Stimulated activated CD8-positive, alpha-beta memory T cell treated with anti-CD3 and anti-CD28 coated beads, Interleukin-2, amount 100 ng/mL, for 1 hour (primary cell): ENCODE measurements at places on chromosomes 2 and 18.

DNA sequence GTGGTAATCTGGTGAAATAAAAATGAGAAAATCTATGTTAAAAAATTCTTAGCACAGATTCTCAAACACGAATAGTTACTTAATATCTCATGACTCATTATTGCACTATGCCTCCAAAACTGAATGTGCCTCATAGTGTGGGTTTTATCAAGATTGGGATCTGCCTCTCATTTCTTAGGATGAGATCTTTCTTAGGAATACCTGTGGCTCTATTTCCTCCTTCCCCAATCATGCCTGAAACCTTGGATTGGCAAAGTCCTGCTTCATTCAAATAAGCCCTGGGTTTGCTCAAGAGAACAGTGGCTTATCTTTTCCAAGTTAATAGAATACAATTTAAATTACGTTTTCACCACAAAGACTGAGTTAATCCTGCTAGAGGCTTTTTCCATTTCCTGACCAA, 100.3 kb downstream of the DPP10 start:
- DNase-seq = no peak

GRCh38 chr2:217611056-217611455, 391.7 kb downstream of the TNS1 start:
- no peak for DNase-seq

DNA sequence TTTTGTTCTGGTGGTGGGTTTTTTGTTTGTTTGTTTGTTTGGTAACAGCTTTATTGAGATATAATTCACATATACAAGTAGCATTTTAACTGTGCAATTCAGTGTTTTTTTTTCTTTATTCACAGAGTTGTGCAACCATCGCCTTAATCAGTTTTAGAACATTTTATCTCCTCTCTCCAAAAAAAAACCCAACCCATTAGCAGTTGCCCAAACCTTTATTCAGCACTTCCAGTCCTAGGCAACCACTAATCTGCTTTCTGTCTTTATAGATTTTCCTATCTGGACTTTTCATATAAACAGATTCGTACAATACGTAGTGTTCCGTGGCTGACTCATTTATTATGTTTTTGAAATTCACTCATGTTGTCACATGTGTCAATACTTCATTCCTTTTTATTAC, 38.7 kb downstream of the CCDC138 start:
- DNase-seq = no peak

DNA sequence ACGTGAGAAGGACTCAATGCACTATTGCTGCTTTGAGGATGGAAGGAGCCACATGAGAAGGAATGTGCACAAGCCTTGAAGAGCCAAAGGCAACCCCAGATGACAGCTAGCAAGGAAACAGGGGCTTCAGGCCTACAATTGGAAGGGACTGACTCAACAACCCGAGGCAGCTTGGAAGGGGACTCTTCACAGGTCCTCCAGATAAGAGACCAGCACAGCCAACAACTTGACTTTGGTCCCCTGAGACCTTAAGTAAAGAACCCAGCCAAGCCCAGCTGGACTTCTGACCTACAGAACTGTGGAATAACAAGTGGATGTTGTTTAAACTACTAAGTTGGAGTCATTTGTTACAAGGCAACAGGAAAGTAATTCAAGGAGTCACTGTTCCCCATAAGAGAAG, 277.2 kb downstream of the SUCLG1 start:
- DNase-seq = no peak

GRCh38 chr18:48608581-48608980, 69.8 kb downstream of the CTIF start:
- DNase-seq = no peak

DNA sequence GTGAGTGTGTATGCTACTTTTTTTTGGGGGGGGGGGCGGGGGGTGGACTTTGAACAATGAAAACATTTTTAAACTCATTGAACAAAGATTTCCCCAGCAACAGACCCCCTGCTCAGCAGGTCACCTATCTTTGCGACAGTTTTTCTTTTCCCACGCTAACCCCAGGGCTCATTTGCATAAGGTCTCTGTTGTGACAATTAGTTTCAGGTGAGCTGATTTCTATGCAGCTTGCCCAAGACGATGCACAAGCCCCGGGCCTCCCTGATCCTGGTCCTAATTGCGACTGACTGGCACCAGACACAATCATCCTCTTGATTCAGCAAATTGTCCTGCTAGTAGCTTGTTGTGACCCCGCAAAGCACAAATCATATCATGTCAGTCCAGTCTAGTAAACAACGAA, 40.3 kb downstream of the ZEB2 start:
- no peak for DNase-seq

GRCh38 chr18:55318951-55319441, 269.0 kb downstream of the TCF4 start:
- DNase-seq = no peak

DNA sequence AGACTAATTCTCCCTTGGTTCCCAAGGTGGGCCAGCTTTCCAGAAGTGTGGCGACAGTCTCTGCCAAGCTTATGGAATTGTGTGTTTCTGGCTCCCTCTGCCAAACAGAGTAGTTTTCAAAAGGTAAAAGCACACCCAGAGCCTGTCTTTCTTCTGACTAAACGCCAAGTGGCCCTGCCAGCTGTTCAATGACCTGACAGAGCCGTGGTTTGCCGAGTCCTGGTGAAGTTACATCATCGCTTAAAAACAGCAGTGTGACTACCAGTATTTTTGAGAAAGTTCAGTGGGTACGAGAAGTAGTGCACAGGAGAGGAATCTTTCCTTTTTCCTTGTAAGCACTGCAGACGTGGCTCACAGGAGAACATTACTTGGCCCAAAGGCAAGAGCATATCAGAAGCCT, 1.9 kb downstream of the PER2 start:
- no peak for DNase-seq
